Activated CD4-positive, alpha-beta T cell treated with anti-CD3 and anti-CD28 coated beads, Interleukin-2, Interleukin-6, amounts not matched to agents 100 ng/mL and 50 ng/mL, durations not matched to agents 16 hours and 8 hours (primary cell): ENCODE measurements at places on chromosomes 7 and 10.

DNA sequence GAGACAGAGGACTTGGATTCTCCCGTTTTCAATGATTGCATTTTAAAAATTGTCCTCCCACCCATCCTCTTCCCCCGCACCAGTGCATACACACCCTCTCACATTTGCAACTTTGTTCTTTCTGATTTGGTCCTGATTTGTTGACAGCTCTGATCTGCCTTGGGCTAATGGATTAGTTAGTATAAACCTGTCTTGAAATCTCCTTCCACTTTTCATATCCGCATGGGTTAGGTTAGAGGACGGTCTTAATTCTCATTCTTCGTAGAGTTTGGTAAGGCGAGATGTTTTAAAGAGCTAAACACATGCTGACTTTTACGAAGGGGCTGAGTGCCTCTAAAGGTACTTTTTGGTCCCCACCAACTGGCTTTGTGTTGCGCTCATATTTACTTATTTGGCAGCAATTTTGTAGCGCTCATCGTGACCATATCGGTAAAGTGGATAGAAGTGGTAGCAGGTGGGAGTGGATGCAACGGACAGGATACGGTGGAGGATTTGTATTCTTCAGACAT, 1.1 kb downstream of the AHR start:
- DNase-seq: peak; percentile 44

GRCh38 chr10:99382176-99382575, 48.2 kb downstream of the GOT1 start:
- DNase-seq: no peak

GRCh38 chr7:28702171-28702570, 256.0 kb downstream of the TRIL start:
- no peak for DNase-seq

DNA sequence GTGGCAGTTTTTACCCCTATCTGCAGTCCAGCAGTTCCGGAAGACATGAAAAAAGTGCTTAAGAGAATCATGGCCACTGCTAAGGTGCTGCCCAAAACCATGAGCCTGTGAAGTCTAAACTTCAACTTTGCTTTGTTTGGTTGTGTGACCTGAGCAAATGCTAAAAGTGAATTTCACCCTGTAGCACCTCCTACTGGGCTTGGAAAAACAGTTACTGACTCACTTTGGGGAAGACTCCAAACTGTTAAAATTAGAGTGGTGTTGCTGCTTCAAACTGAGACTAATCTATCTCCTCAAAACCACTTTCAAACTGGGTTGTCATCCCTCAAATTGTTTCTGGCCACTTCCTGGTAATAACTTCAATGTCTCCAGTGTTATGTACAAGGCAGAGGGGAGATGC, 21.3 kb downstream of the MKX start:
- no peak for DNase-seq

- no peak for DNase-seq
Measured at GRCh38 chr10:118017071-118017740, 29.5 kb downstream of the RAB11FIP2 start.

GRCh38 chr10:119658274-119658673, 7.1 kb downstream of the BAG3 start:
- DNase-seq: no peak

DNA sequence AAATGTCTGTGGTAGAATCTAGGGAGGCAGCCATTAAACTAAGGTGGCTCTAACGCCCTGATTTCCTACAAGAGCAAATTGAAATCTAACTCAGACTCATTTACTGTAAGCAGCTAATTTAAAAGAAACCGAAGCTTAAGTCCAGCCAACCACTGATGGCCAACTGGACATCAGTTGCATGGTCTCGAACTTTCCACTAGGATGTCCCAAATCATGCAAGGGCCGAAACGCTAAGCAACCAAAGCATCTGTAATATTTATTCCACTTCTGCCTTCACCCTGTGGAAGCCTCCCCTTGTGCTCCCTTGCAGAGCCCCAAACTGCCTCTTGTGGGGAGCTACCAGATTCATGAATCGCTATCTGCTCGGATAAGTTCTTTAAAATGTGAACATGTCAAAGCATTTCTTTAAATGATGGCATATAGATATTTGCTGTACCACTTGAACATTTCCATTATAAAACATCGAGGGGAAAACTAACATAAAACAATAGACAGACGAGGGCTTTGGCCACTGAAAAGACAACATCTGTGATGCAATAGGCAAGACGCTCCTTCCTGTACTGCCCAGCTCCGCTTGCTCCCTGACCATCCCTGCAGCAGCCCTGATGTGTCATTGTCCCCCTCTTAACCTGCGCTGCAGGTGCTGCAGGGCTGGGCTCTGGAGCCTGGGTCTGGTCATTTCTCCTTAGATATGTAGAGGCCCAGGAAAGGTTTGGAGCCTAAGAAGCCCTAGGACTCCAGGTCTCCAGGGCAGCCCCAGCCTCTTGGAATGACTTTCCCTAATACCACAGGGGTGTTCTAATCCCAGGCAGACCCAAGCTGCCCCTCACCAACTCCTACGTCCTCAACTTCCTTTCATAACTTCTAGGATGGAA, 2.9 kb upstream of the RBP3 start:
- no peak for DNase-seq

- DNase-seq: no peak
Measured at GRCh38 chr10:75009426-75009825, 102.0 kb upstream of the SAMD8 start.

- no peak for DNase-seq
Measured at GRCh38 chr7:107041097-107041496, 3.4 kb upstream of the PRKAR2B start.

DNA sequence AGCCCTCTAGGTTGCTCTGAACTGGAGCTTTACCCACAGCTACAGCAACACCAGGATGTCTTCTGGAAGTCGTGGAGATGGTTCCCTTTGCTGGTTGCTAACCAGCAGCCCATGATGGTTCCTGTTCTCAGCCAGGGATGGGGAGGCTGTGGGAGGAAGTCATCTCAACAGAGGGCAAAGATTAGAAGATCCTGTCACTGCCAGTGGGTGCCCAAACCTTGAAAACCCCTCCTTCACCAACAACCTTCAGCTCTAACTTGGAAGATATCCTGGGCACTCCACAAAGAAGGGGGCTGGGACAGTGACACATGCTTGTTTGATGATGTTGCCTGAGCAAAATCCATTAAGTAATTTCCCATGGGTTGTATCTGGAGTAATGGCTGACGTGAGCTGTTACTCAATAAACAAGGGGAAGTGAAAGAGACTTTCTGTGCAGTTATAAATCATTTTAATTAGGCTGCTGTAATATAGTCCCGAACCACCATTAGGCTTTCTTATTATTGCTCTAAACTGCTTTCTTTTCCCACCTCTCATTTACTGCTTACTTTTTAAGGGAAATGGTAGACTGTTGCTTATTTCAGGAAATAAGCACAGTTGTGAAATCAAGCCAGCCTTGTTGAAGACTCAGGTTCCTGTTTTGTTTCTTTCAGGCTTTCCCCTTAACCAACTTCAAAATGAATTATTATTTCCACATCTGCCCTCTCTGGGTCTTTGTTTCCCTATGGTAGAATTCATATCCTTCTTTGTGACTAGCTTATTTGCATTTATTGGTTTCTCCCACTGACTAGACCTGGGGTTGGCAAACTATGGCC, 124.8 kb downstream of the PPP1R17 start:
- DNase-seq: no peak

DNA sequence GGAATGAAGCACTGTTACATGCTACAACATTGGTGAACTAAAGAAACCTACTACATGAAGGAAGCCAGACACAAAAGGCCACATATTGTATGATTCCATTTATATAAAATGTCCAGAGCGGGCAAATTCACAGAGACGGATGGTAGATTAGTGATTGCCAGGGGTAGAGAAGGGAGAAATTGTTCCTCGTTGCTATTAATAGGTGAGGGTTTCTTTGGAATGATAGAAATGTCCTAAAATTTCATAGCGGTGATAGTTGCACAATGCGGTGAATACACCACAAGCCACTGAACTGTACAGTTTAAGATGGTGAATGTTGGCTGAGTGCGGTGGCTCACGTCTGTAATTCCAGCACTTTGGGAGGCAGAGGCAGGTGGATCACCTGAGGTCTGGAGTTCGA, 29.0 kb downstream of the DENND2A start:
- DNase-seq: no peak

- no peak for DNase-seq
Measured at GRCh38 chr10:107476408-107476807, 311.9 kb upstream of the SORCS1 start.

- DNase-seq: peak; percentile 2
Measured at GRCh38 chr7:42227936-42228591, 8.9 kb downstream of the GLI3 start.

GRCh38 chr10:60760711-60761210, 17.5 kb upstream of the CDK1 start:
- no peak for DNase-seq

- no peak for DNase-seq
Measured at GRCh38 chr7:15407910-15408309, 153.9 kb downstream of the AGMO start.

DNA sequence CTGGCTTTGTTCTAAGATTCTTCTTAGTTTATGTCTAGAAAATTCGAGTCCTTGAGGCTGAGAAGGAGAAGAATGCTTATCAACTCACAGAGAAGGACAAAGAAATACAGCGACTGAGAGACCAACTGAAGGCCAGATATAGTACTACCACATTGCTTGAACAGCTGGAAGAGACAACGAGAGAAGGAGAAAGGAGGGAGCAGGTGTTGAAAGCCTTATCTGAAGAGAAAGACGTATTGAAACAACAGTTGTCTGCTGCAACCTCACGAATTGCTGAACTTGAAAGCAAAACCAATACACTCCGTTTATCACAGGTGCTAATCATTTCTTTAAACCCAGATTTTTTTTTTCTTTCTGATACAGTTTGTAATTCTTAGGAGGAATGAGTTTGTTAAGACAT, 6.7 kb downstream of the CEP55 start:
- peak; percentile 37 for DNase-seq

GRCh38 chr10:70593513-70593890, 9.0 kb downstream of the PRF1 start:
- DNase-seq: no peak

DNA sequence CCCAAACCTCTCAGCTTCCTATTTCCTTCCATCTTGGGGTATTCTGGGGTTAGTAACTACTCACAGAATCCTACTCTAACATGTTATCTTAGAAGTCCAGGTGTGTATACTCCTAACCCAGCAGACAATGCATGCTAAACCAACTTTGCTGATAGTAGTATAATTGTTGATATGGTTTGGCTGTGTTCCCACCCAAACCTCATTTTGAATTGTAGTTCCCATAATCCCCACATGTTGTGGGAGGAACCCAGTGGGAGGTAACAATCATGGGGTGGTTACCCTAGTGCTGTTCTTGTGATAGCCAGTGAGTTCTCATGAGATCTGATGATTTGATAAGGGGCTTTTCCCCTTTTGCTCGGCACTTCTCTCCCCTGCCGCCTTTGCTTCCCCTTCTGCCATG, 135.1 kb downstream of the CHRM2 start:
- no peak for DNase-seq

- DNase-seq: no peak
Measured at GRCh38 chr7:116572036-116572435, 47.2 kb downstream of the CAV1 start.

- no peak for DNase-seq
Measured at GRCh38 chr7:133629701-133630100, 376.8 kb downstream of the EXOC4 start.

GRCh38 chr10:110751850-110752249, 107.7 kb downstream of the RBM20 start:
- DNase-seq: no peak

DNA sequence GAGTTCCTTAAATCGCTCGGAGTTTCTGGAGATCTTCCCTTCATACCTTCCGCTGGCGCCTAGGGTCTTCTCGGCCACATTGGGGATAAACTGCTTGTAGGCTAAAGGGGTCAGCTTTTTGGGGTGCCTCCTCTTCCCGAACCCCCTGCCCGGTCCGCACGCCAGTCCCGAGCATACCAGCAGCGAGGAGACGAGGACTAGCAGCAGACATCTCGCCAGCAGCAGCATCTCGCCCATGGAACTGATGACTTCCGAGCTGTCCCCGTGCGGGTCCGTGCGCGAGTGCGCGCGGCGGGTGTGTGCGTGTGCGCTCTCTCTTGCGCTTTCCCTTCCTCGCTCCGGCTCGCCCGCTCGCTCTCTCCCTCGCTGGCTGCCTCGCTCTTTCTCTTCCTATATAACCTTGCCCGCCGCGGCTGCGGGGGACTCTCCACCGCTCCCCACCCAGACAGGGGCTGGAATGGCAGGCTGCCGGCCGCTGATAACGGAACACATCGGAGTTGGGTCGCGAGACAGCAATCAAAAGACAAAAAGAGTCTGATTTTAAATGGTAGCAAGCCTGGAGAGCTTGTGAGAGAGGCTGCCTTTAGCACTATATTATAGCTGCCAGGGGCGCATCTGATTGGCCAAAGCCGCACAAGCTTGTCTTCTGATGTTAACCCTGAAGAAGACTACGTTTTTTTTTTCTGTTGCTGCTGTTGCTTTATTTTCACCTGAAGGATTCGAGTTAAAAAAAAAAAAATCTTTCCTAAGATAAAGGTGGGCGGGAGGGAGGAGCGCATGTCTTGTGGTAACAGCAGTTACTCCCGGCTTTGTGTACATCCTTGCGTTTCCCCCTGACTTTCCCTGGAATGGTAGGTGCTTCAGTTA, at the start of gene SHH:
Gene SHH (minus strand): TSS at position 569 of the 867 bp plus-strand sequence. CDS start 341 bp downstream, at position 228.
- no peak for DNase-seq

- DNase-seq: no peak
Measured at GRCh38 chr7:29457141-29457561, 106.5 kb upstream of the PRR15 start.

- no peak for DNase-seq
Measured at GRCh38 chr7:19262826-19263225, 117.6 kb upstream of the FERD3L start.

DNA sequence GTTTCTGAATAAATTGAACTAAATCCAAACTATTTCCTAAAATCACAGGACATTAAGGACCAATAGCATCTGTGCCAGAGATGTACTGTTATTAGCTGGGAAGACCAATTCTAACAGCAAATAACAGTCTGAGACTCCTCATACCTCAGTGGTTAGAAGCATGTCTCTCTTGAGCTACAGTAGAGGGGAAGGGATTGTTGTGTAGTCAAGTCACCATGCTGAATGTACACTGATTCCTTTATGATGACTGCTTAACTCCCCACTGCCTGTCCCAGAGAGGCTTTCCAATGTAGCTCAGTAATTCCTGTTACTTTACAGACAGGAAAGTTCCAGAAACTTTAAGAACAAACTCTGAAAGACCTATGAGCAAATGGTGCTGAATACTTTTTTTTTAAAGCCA, 13.9 kb downstream of the MEST start:
- no peak for DNase-seq

- DNase-seq: no peak
Measured at GRCh38 chr10:86480571-86480970, 41.0 kb downstream of the WAPL start.

GRCh38 chr7:22219739-22220493, 137.0 kb downstream of the RAPGEF5 start:
- DNase-seq: no peak

DNA sequence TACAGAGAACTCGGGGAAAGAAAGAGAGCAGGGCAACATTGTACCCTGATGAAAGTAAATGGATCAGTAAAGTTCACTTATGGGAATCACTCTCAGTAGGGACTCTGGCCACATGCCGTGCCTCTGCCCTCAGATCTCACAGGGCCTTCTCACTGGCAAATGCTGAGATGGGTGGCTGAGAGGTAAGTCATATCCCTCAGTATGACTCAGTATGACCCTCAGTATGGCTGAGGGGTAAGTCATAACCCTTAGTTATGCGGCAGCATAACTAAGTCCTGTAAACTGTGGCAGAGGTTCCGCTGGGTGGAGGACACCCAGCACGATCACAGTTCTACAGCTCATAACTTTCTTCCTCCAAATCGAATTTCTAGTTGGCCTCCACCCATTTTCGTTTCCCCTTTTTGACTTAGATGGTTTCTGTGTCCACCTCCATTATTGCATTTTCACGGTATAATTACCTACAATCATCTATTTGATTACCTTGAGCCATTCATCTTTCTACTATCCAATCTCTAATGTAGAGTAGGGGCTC, 26.5 kb upstream of the WNT16 start:
- no peak for DNase-seq
